ENCODE measurements at places on chromosomes 16 and 17.

DNA sequence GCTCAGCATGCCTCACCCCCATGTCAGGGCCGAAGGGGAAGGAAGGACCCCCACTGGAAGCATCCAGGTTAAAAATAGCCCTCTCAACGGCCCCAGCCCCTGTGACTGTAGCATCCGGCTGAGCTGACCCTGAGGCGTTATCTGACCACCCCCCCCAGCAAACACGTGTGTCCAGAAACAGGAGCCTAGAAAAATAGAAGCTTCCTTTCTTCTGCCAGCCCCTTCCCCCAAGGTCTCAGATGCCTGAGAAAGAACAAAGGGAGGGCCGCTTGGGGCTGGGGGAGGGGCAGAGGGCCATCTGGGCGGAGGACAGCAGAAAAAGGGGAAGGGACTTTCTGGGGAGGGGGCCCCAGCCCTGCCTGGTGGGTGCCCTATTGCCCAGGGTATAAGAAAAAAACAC, 55.8 kb downstream of the ACTG1 start:
- DNase-seq: no peak

- DNase-seq: peak; percentile 48
Measured at GRCh38 chr17:40553694-40554534, 11.4 kb downstream of the CCR7 start.

GRCh38 chr16:778447-778846, 9.7 kb downstream of the RPUSD1 start:
- DNase-seq: no peak

- DNase-seq: no peak
Measured at GRCh38 chr16:80447241-80447640, 93.6 kb upstream of the DYNLRB2 start.

DNA sequence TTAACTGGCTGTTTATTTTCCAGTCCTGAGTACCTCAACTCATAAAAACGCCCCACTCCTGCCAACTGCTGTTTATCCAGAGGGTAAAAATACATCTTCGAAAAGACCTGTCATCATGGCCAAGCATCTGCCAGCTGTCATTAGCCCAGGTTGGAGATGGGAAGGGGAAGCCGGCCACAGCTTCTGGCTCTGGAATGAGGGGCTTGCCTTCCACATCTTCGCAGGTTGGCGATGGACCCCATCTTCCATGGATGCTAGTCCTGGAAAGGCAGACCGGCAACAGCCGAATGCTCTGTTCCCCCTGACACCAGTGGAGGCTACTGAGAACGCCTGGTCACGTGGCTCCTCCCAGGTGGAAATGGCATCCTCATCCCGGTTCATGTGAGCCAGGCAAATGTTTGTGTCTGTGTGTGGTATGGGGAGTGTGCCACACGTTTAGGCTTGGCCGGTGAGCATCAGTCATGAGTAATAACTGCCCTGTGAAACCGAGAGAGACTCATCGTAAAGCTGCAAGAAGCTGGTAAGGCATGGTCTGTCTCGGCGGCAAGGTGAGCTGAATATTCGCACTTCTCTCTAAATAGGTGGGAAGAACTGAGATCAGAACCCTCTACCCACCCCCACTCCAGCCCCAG, 420 bp upstream of the KRTAP17-1 start:
- no peak for DNase-seq

Data from right forelimb (tissue), 1 donor.